ENCODE measurements at places on chromosomes 16 and 17.

DNA sequence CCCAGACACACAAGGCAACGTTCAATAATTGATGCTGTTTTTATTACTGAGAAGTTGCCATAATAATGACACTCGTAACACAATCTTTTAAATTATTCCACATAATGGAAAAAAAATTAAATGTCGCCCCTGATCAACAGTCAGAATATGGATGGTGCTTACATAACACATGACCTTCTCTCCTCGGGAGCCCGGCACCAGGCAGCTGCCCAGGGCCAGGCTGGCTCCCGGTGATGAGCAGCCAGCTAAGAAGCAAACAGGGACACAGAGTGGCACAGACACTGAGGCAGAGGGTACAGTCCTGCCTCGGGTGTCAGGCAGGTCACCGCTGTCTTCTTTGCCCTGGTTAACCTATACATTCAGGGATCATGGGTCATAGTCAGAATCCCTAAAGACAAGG, 137.9 kb downstream of the SLC39A11 start:
- DNase-seq: no peak

DNA sequence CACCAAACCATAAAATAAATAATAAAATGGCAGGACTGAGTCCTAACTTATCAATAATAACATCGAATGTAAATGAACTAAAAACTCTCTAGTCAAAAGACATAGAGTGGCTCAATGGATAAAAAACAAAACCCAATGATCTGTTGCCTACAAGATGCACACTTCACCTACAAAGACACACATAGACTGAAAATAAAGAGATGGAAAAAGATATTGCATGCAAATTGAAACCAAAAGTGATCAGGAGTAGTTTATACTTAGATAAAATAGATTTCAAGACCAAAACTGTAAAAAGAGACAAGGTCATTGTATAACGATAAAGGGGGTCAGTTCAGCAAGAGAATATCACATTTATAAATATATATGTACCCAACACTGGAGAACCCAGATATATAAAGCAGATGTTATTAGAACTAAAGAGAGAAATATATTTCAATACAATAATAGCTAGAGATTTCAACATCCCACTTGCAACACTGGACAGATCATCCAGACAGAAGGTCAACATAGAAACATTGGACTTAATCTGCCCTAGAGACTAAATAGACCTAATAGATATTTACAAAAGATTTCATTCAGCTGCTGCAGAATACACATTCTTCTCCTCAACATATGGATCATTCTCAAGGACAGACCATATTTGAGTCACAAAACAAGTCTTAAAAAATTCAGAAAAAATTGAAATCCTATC, 29.8 kb downstream of the SLC47A2 start:
- no peak for DNase-seq

DNA sequence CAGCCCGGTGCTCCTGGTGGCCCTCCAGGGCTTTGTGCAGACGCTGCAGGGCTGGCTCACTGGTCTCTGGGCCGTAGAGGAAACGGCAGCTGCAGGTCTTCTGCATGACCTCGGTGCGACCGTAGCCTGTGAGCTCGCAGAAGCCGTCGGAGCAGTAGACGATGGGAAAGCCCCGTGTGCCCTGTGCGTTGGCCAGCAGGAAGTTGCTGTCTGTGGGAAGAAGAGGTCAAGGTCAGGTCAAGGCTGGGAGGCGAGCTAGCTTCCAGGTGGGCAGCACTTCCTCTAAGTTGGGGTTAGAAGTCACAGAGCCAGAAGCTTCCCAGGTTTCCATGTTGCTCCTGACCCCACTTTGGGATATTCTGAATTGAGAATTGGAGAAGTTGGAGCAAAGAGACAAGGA, 2.1 kb downstream of the KCNH4 start:
- no peak for DNase-seq

DNA sequence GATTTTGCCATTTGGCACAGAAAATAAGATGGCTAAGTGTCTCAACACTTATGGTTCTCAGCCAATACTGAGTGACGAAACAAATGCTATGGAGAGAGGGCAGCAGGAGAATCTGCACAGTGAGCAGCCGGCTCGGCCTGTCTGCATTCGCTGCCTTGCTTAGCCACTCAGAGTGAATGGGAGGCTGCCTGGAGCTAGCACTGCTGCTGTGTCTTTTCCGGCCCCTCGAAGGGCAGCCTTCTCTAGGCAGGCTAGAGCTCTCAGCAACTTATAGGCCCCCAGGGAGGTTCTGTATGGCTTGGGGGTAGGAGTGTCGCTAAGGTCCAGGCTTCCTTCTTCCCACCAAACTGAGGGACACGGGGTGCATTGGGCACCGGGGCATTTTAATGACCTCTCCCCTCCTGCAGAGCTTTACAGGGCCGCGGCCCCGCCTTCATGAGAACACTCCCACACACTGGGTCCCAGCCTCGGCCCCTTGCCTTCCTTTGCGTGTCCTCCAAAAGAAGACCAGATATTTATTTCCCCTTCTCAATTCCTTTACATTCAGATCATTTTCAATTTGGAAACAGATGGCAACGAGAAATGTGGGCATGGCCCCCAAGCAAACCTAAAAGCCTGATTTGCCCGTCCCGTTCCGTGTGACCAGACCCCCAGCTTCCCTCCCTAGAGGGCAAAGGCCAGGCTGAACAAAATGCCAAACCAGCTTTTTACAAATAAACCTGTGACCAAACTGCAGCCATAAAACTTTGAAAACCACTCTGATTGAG, 670.9 kb downstream of the TOX3 start:
- DNase-seq: no peak

- DNase-seq: no peak
Measured at GRCh38 chr16:7744546-7745264, 412.1 kb downstream of the RBFOX1 start.

DNA sequence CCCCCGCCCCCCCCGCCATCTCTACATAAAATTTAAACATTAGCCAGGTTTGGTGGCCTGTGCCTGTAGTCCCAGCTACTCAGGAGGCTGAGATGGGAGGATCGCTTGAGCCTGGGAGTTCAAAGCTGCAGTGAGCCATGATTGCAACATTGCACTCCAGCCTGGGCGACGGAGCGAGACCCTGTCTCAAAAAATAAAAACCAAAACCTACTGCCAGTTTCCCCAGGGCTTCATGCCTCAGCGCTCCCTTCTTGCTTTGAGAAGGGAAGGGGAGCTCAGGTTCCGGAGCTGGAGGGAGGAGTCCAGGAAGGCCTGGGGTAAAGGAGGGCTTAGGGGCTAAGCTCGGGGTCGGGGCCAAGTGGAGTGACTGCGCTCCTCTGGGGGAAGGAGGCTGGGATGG, 20.5 kb downstream of the PLCD3 start:
- DNase-seq: no peak

DNA sequence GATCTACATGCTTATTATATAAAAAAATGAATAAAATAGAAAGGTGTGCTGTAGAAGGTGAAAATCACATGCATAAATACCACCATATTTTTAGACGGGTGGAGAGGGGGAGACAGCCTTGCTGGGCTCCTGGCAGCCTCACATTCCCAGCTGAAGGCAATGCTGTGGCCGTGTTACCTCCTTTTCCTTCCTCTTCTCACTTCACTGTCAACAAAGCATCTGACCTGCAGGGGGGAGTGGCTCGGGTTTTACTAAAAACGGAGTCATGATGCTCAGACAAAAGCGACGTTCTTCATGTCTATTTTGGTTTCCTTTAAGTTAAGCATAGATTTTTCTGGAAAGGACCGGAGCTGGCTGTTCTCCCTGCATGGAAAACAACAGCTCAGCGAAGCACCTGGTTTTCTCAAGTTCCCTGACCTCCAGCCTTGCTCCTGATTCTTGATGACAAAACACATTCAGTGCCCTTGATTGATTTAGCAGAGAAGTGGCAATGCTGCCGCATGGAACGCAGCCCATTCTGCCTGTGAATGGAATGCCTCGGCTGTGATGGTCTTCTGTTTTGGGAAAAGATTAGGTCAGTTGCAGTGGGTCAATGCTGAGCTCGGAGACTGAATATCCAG, 5.5 kb upstream of the RPTOR start:
- DNase-seq: no peak

GRCh38 chr16:89765292-89765830, 44.0 kb downstream of the ZNF276 start:
- DNase-seq: no peak

DNA sequence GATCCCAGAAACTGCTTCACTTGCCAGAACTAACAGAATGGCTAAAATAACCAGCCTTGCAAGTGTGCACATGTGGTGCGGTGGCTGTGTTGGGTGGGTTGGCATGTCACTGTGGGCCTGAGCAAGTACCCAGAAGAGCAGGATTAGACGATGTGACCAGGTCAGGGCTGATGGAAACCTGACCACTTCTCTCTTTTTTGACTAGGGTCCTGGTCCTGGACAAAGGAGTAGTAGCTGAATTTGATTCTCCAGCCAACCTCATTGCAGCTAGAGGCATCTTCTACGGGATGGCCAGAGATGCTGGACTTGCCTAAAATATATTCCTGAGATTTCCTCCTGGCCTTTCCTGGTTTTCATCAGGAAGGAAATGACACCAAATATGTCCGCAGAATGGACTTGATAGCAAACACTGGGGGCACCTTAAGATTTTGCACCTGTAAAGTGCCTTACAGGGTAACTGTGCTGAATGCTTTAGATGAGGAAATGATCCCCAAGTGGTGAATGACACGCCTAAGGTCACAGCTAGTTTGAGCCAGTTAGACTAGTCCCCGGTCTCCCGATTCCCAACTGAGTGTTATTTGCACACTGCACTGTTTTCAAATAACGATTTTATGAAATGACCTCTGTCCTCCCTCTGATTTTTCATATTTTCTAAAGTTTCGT, 16.7 kb downstream of the ANKRD40 start:
- no peak for DNase-seq

DNA sequence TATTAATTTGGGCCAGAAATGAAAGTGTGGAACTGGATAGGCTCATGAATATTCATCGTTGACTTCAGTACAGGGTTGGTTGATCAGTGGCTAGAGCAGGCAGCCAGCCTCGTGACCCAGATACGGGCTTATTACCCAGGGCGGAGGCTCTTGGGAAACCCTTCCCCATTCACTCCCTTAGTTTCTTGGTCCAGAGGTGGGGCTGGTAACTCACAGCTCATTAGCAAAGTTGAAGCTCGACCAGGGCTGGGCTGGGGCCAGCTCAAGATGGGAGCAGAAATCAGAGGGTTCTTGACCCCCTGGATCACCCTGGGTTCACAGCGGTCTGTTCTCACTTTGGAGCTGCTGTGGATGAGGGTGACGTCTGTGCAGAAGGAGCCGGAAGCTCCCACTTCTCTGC, 44.6 kb upstream of the GSE1 start:
- DNase-seq: no peak

DNA sequence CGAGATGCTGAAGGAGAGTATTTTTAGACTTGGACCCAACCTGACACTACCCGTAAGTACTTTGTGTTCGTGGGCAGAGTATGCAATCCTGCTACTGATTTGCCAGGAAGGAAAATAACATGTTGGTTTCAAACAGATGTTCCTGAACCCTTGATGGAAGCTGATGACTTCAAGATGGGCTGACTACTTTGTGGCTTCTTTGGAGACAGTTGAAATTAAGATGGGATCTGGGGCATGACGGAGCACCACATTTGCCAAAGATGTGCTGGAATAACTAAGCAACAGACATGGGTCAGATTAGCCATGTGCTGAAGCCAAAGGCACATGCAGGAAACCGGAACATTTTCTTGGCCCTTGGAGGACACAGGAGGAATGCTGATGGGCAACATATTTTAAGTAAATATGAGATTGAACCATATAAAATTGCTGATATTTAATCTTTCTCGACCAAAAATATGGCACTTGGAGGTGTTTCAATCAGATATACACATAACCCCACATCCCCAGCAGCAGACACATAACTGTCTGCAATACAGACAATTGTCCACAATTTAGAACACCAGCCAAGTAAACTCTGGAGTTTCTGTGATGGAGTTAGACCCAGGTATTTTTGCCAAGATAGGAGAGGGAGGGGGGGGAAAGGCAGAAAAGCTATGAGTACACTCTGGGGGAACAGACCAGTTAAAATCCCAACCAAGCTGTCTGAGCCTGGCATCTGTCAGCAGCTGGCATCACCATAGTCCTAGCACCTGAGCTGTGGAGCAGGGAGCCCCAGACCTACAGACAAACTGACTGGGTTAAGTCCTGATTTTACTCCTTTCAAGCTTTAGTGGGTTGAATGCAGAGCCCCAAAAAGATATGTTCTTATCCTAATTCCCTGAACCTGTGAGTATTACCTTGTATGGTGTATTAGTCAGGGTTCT, 329.4 kb upstream of the CDH5 start:
- no peak for DNase-seq

GRCh38 chr16:85132456-85133289, 20.4 kb upstream of the CIBAR2 start:
- DNase-seq: no peak

GRCh38 chr17:78785663-78786057, 3.6 kb upstream of the CYTH1 start:
- no peak for DNase-seq

- no peak for DNase-seq
Measured at GRCh38 chr16:80231888-80232287, 308.9 kb upstream of the DYNLRB2 start.
